IMR-90 (cell line): ENCODE measurements at places on chromosomes 13 and 19. TPM values are rescaled to one million over a fixed set of nuclear protein-coding genes. Genes with fewer than 3 reads are reported as not detected.

DNA sequence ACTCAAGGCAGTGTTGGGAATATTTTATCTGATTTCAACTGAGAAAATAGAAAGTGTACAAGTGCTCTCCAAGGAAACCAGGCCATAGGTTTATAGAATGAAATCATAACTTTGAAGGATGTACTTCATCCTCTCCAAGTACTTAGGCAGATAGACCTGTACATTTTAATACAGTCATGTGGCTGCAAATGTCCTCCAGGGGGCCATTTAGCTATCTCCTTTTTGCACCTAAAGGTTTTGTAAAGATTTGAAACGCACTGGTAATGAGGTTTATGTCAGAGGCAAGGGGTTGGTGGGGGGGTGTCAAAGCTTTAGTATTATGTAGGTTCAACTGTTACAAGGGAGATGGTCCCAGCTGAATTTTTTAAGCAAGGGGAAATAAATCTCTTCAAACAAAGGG, 364.4 kb downstream of the DCT start:
- no peak for DNase-seq

- no peak for DNase-seq
Observed at GRCh38 chr13:40585911-40586471, 80.5 kb downstream of the FOXO1 start.

The ZSCAN22 gene
- 1.9 and 2.5 TPM in 2 replicates for total RNA-seq

DNA sequence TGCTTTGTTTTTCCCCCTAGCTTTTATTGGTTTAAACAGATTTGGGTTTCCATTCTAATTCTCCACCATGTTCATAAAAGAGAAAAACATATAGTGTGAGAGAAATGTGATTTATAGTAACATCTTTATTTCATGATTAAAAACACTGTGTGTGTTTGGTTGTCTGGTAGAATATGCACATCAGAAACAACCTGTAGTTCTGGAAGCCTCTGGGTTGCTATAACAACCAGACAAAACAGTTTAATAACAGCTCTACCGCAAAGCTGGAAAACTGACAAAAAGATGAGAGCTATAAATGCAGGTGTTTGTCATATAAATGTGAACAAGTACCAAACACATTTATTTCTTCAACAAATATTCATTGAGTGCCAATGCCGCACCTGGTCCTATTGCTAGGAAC, 9.8 kb downstream of the KBTBD6 start:
- DNase-seq, result no peak

- DNase-seq, result no peak
Observed at GRCh38 chr13:22175241-22175640, 504.4 kb downstream of the FGF9 start.

The IGSF23 gene
- total RNA-seq, result under 0.01 TPM in 1 of 2 replicates, not detected in the other

GRCh38 chr13:90049989-90050671, 1297.4 kb upstream of the MIR17HG start:
- no peak for DNase-seq

DNA sequence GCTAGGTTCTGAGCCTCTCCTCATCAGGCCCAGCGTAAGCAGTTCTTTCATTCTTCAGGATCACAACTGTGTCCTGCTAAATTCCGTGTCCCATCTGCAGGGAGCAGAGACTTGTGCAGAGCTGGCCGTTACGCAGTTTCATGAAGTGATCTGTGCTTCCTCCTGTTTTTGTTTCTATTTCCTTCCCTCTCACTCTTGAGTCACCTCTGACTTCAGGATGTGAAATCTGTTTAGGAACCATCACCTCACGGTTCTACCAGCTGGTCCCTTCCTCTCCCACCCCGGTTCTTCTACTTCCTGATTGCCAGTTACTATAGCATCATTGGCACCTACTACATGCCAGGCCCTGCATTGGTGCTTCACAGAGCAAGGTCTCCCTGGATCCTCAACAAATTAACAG, 8.5 kb downstream of the MAU2 start:
- DNase-seq, result no peak

- DNase-seq, result no peak
Observed at GRCh38 chr19:52739576-52739975, 4.7 kb upstream of the ZNF611 start.
